Fibroblast of skin of left biceps (primary cell): ENCODE measurements at places on chromosomes 1 and 21.
A peak's percentile ranks its signal among the peaks of the same experiment; 100 is the strongest.

GRCh38 chr1:224542783-224543440 lies 73.2 kb upstream of the CNIH3 start:
- DNase-seq, result peak; percentile 96

DNA sequence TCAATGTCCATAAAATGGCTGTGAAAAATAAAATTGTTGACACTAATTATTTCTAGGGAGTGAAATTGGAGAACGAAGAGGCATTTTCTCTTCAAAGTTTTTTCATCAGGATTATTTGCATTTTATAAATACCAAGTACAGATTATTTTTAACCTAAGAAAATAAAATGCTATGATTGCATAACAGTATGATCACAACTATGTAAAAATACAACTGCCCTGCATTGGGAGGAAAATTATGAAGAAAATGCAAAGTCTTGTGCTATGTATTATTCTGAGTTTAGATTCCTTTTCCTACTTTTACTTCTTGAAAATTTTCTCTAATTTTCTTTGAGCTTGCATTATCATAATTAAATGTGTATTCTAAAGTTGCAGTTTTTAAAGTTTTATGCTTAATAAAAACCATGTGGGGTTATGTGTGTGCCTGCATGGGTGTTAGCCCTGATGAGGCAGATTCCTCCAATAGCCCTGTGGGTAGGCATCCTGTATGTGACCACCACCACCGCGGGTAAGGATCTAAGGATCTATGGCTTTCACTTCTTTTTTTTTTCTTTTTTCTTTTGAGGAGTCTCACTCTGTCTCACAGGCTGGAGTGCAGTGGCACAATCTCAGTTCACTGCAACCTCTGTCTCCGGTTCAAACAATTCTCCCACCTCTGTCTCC lies 24.7 kb downstream of the STX6 start:
- no peak for DNase-seq

DNA sequence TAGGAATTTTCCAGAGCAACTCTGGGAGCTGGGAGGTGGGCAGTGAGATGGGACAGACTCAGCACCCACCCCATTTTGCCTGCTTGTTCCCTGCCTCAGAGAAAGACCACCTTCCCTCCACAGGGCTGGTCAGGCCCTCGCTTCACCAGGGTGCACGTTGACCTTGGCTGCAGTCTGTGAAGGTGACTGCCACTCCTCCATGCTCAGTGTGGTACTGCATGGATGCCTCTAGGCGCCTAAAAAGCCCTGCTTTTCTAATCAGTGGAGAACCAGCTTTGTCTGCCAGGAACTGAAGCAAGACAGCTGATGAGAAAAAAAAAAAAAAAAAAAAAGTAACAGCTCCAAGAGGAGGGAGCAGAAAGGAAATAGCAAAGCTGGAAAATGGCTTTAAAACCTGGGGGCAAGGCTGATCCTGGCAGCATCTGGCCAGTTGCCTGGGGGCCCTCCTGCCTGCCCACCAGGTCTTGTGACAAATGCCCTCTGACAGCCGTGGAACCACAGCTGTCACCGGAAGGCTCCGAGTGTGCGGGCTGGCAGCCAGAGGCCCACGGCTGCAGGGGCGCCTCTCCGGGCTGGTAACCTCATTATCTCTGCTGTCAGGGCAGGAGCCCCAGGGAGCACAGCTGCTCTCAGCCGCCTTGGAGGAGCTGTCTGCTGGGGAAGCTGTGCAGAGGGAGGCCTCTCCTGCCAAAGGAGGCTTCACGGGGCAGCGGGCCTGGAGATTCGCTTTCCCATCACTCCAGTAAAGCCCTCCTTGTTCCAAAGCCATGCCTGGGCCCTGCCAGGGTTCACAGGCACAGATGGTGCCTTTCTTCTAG lies 13.7 kb downstream of the KIAA1614 start:
- DNase-seq, result no peak

DNA sequence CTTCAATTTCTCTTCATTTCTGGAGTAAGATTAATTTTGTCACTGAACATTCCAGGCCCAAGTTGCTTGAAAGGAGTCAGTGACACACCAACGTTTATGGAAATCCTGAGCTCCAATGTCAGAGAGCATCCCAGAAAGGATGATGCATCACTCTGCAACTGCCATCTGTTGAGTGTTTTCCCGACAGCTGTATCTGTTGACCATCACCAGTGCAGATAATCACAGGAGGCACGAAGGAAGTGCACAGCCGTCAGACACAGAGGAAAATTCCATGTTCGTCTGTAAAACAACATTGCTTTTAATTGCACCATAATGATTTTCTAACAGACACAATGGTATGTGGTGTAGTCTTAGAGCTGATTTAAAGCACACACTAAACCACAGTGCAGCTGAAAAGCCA lies 376.7 kb upstream of the ADGRL2 start:
- no peak for DNase-seq

GRCh38 chr1:10084045-10084444 lies 51.3 kb downstream of the UBE4B start:
- no peak for DNase-seq

DNA sequence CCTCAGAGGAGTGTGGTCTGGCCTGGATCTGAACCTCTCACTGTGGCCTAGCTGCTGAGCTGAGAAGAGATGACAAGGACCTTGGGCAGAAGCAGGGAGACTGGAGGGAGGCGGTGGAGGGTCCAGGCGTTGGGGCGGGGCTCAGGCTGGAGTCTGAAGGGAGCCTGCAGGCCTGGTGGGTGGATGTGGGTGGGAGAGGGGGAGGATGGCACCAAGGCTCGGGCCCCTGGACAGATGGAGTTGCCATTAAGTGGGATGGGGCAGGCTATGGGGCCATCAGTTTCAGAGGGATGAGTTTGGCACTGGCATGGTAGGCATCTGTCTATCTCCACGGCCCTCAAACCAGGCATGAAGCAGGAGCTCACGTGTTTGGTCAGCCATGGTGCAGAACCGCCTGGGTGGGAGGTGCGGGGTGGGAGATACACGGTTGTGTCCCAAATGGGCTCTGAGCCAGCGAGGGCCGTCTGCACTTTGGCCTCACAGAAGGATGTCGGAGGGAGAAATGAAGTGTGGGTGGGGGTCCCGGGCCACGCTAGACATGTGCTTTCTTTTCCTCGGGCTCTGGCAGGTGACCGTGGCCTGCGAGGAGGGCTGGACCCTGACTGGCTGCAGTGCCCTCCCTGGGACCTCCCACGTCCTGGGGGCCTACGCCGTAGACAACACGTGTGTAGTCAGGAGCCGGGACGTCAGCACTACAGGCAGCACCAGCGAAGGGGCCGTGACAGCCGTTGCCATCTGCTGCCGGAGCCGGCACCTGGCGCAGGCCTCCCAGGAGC lies 23.6 kb downstream of the PCSK9 start:
- DNase-seq, result no peak
